ENCODE measurements at places on chromosomes 1 and 21. TPM values are rescaled to one million over a fixed set of nuclear protein-coding genes. Genes with fewer than 3 reads are reported as not detected.

SIK1 gene
- 22.8 TPM for total RNA-seq

DNA sequence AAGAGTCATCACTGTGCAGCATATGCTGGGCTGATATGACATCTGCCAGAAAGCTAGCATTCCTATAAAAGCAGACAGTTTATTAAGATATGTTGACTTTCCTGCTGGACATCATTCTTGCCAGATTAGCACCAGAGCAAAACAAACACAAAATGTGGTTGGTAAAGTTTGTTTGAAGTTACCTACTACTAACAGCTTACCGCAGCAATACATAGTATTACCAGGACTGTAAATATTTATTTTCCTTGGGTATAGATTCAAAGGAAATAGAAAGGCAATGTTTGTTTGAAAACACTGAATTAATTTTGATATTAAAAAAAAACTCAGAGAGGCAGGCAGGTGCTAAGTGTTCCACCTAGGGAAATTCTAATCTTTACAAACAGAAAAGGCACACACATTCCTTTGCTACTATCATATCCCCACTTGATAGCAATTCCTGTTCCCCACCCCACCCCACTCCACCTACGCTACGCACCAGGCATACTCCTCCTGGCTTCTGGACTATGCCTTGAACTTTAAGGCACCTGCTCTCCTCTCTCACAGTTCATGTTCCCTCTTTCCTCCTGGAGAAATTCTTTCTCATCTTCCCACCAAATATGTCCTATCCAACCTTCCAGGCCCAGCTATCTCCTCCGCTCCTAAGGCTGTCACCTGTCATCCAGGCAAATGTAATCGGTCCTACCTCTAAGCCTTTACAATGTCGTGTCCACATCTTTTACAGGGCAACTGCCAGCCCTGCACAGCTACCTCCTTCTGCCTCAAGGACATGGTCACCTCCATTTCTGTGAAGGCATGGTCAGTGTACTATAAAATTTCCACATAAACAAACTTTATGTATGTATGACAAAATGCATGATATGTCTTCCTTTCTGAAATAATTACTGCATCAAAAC, 34.7 kb downstream of the PTPN14 start:
- DNase-seq = no peak

LELP1 gene
- total RNA-seq = not detected

DNA sequence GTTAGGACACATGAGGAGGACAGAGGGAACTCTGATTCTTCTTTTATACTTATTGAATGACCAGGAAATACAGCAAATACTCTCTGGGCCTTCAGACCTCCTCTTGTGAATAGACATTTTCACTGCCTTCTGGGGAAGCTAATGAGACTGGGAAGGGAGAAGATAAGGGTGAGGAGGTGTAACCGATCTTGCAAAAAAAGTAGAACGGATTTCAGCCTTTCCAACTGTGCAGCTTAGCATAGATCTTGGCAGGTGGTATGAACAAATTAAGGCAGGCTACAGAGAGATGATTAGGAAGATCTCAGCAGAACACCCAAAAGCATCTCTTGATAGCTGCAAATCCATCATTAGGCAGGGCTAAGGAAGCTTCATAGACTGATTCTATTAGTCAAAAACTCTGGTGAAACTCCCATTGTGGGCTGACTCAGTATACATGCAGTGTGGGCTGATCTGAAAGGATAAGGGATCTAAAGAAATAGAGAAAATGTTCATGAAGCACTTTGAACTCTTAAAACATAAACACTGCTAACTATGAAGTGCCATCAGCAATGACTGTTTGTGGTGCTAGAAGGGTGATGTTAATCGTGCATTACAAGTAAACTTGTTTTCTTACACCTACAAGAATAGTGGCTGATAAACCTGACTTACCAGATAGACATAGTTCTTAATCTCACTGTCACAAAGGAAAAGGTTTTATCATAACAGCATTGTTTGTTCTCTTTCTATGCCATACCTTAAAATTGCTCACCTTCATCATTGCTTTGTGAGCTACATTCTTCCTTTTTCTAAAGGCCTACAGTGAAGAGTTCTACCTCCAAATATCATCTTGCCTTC, 85.5 kb upstream of the PALMD start:
- DNase-seq = no peak

JAK1 gene
- 104 TPM for total RNA-seq

- DNase-seq = peak; percentile 64
These were observed 820 bp upstream of the TTF2 start for GRCh38 chr1:117059334-117059677.

Measured in hepatocyte (in vitro differentiated cells).